GM13976 (cell line): ENCODE measurements at places on chromosomes 16 and 17.

DNA sequence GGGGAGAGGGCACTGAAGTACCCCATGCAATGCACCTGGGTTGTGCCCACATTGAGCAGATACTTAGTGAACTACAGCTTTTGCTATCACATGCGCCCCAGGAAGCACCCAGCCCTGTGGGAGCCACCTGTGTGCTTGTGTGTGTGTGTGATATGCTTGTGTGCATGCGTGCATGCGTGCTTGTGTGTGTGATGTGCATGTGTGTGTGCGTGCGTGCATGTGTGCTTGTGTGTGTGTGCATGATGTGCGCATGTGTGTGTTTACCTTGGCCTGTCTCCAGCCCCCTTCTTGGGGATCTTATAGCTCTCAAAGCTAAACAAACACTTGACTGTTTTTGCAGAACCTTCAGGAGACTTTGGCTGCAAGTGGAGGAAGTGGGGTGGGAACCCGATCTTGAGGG is 841 bp downstream of the C16orf89 start:
- DNase-seq = no peak

DNA sequence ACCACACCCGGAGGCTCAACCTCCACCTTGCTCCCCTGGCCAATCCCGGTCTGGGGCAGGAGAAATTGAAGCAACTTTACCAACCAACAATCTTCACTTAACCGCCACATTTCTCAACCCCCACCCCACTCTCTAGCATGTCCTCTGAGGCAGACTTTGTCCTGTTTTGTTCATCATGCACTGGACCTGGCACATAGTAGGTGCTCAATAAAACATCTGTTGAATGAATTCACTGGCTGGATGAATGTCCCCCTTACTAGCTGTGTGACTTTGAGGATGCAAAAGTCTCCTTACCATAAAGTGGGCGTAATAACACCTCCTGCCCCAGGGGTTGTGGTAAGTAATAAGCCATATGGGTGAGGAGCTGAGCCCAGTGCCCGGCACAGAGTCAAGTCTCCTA is 5.8 kb downstream of the SPPL2C start:
- no peak for DNase-seq

GRCh38 chr16:66300501-66300900 is 66.0 kb upstream of the CDH5 start:
- DNase-seq = no peak

GRCh38 chr16:30947859-30948666 is 805 bp upstream of the ORAI3 start:
- peak; percentile 66 for DNase-seq

GRCh38 chr16:65666132-65666941 is 544.5 kb upstream of the CDH11 start:
- no peak for DNase-seq
